Activated T-helper 2 cell treated with anti-CD3 and anti-CD28 coated beads, Interferon-gamma antibody, Interleukin-2, Interleukin-4, amounts not matched to agents 10 μg/mL and 5 μg/mL and 100 μg/mL, durations not matched to agents 14 hours and 24 hours and 36 hours (primary cell): ENCODE measurements at places on chromosomes 2 and 18.
A peak's percentile ranks its signal among the peaks of the same experiment; 100 is the strongest.

DNA sequence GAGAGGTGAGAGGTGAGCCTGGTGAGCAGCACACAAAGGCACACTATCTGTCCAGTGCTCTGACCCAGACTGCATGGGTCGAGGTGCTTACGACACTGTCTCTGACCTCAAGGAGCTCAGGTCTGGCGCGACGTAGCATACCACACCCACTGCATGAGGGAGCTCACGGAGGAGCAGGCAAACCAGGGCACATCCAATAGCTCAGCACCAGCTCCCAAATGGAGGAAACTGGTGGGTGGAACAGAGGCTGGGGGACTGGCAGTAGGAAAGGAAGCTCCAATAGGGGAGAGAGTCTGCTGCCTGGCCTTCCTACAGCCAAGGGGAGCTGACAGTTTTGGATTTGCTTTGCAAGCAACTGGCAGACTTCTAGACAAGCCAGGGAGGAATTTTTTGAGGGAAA, 36.3 kb downstream of the CELF4 start:
- peaks cover 27% of the 10 kb centered on the region for H3K27me3 ChIP-seq
- H3K27ac ChIP-seq = no peak overlapping the region
- no peak for DNase-seq
- no peak overlapping the region for H3K4me3 ChIP-seq
- peaks cover 2% of the 10 kb centered on the region for H3K4me1 ChIP-seq

GRCh38 chr18:23650968-23651927, 11.5 kb downstream of the ANKRD29 start:
- H3K4me1 ChIP-seq = no peaks in the 10 kb centered on the region
- no peaks in the 10 kb centered on the region for H3K36me3 ChIP-seq
- no peak overlapping the region for H3K4me3 ChIP-seq
- peaks cover 26% of the 10 kb centered on the region for H3K27me3 ChIP-seq

GRCh38 chr2:47437287-47437686, 34.3 kb downstream of the MSH2 start:
- H3K27ac ChIP-seq = no peak overlapping the region
- no peak for DNase-seq
- H3K27me3 ChIP-seq = no peaks in the 10 kb centered on the region
- H3K4me1 ChIP-seq = no peaks in the 10 kb centered on the region
- H3K4me3 ChIP-seq = no peak overlapping the region

DNA sequence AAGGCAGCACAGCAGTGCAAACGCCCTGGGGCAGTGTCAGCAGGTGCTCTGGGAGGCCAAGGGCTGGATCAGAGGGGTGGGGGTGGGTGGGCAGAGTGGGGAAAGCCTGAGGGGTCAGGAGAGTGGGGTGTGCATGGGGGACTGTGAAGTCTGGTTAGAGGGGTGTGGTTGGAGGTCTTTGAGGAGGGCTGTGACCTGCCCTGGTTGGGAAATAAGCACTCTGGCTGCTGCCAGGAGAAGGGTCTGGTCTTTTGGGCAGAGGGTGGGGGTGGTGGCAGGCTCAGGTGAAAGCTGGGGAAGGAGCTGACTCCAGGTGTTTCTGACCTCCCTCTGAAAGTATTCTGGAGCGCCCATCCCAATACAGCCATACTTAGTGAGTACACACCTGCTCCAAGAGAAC, 4.2 kb downstream of the ALPI start:
- H3K27me3 ChIP-seq = peaks cover 9% of the 10 kb centered on the region
- H3K36me3 ChIP-seq = no peaks in the 10 kb centered on the region
- H3K27ac ChIP-seq = no peak overlapping the region
- H3K4me1 ChIP-seq = no peaks in the 10 kb centered on the region
- H3K4me3 ChIP-seq = no peak overlapping the region
- DNase-seq = no peak

DNA sequence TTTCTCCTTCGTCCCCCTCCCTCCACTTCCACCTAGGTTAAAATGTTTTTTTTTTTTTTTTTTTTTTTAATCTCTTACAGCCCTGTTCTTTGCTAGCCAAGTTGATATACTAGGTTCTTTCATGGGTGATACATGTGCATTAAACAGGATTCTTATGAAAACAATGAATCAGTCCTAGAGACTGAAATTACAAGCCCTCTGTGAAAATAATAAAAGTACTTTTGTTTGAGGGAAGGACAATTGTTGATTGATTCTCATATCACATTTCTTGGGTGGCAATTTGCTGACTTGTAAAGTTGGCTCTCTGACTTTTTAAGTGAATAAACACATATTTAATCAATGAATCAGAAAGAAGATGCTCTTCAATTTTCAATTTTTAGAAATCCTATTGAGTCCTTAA, 639.9 kb downstream of the LRP1B start:
- H3K4me3 ChIP-seq = no peak overlapping the region
- H3K4me1 ChIP-seq = no peaks in the 10 kb centered on the region
- no peak overlapping the region for H3K27ac ChIP-seq
- no peak for DNase-seq

DNA sequence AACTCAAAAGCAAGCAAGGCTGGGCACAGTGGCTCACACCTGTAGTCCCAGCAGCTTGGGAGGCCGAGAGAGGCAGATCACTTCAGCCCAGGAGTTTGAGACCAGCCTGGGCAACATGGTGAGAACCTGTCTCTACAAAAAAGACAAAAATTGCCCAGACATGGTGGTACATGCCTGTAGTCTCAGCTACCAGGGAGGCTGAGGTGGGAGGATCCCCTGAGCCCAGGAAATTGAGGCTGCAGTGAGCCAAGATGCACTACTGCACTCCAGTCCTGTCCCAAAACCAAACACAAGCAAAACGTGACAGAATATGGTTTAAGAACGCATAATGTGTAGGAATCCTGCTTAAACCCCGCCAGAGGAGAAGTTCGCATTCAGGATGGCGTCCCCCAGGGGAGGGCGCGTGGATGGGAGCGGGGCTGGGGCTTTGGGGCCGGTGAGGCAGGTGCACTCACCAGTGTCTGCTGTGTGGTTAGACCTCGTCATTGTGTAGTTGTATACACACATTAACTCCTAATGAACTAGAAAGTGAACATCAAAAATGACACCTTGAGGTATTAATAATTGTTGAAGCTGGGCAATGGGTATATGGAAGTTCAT, 5.4 kb downstream of the COLEC11 start:
- no peaks in the 10 kb centered on the region for H3K36me3 ChIP-seq
- H3K4me3 ChIP-seq = no peak overlapping the region
- peaks cover 2% of the 10 kb centered on the region for H3K27me3 ChIP-seq

GRCh38 chr2:29607038-29607420, 314.4 kb downstream of the ALK start:
- peaks cover 18% of the 10 kb centered on the region for H3K27me3 ChIP-seq
- DNase-seq = no peak
- peaks cover 14% of the 10 kb centered on the region for H3K4me1 ChIP-seq
- no peak overlapping the region for H3K4me3 ChIP-seq

GRCh38 chr2:68110102-68110501, 47.3 kb upstream of the C1D start:
- DNase-seq = no peak
- H3K27ac ChIP-seq = no peak overlapping the region
- H3K36me3 ChIP-seq = peaks cover 10% of the 10 kb centered on the region
- peaks cover 5% of the 10 kb centered on the region for H3K27me3 ChIP-seq
- H3K4me3 ChIP-seq = no peak overlapping the region

DNA sequence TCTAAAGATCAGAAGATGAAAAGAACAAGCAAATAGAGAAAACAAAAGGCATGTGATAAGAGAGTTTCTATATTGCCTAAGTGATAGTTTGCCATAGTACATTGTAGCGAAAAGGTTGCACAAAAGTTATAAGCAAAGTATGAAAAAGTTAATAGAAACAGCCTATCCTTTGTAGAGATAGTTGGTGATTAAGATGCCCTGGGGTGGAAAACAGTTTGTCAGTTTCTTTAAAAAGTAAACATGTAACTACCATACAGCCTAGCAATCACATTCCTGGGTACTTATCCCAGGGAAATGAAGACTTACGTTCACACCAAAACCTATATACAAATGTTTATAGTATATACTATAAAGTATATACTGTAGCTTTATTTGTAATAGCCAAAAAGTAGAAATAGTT, 16.9 kb upstream of the DAPL1 start:
- no peak overlapping the region for H3K27ac ChIP-seq
- H3K36me3 ChIP-seq = no peaks in the 10 kb centered on the region
- H3K4me3 ChIP-seq = no peak overlapping the region
- no peaks in the 10 kb centered on the region for H3K27me3 ChIP-seq
- DNase-seq = no peak

DNA sequence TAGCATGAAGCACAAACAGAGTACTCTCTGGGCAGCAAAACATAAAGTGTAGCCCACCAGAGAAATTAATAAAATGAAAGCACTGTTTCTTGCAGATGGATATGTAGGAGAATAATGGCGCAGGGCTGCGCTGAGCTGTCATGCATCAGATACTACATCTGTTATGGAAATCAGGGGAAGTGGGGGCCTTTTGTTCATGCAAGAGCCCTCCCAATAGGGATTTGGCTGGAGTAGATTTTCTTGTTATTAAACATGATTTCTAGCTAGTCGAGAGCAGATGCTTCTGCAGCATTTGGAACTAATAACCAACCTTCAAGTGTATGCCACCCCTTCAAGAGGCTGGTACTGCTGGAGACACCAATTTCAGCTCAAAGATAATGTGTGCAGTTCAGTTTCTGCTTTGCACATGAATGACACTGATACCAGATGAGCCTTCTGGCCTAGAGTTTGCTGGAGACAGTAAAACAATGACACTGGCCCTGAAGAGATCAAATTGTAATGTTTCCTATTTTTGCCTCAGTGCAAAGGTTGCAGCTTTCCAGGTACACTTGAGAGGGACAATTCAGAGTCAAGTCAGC, 58.0 kb downstream of the RND3 start:
- no peaks in the 10 kb centered on the region for H3K4me1 ChIP-seq
- H3K36me3 ChIP-seq = no peaks in the 10 kb centered on the region
- H3K4me3 ChIP-seq = no peak overlapping the region
- no peak for DNase-seq
- no peak overlapping the region for H3K27ac ChIP-seq
- H3K27me3 ChIP-seq = no peaks in the 10 kb centered on the region

DNA sequence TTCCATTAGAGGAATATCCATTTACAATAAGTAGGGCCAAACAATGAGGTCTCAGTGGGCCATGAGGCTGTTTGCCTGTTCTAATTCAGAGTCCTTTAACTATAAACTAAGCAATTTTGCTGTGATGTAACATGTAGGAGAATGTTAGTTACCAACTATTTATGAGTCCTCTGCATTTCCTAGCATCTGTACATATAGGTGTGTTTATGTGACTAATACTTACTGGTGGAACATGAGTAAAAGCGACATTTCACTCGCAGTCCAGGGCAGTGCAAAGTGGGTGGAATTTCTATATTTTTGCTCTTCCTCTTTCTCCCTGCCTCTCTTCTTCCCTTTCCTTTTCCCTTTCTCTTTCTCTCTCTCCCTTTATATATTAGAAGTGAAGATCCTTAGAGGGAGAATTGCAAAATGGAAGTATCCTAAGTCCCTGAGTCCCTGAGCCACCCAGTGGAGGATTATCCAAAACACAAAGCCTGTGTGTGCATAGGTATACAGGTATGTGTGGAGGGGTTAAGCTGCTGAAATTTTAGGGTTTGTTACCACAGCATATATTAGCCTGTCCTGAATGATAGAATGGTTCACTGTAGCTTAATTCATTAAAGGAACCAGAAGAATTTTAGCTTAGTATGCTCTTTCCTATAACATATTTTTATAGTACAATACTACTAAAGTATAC, 487.0 kb upstream of the FANCL start:
- H3K4me1 ChIP-seq = peaks cover 5% of the 10 kb centered on the region
- no peak overlapping the region for H3K4me3 ChIP-seq
- DNase-seq = no peak
- no peaks in the 10 kb centered on the region for H3K36me3 ChIP-seq
- peaks cover 1% of the 10 kb centered on the region for H3K27me3 ChIP-seq
- no peak overlapping the region for H3K27ac ChIP-seq

DNA sequence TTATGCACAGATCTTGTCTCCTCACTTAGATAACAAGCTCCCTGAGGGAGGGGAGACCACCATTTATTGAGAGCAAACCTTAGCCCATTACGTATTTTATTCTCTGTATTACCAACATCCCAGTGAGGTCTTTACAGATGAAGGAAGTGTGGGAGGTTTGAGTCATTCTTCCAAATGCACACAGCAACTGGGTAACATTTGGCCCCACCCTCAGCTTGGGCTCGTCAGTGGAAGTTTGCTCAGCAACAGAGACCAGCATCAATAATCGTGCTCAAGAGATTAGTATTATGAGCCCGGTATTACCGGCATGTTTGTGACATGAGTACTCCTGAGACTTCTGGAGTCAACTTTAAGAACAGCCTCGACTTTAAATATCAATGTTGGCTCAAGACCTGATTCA, 168.6 kb downstream of the ETAA1 start:
- H3K27ac ChIP-seq = no peak overlapping the region
- H3K27me3 ChIP-seq = no peaks in the 10 kb centered on the region
- no peak overlapping the region for H3K4me3 ChIP-seq
- H3K36me3 ChIP-seq = no peaks in the 10 kb centered on the region

- peak; percentile 19 for DNase-seq
- H3K27ac ChIP-seq = no peak overlapping the region
Observed at GRCh38 chr18:24659827-24660720, 199.6 kb downstream of the HRH4 start.

- H3K4me1 ChIP-seq = peaks cover 1% of the 10 kb centered on the region
- H3K36me3 ChIP-seq = no peaks in the 10 kb centered on the region
- DNase-seq = no peak
- no peak overlapping the region for H3K27ac ChIP-seq
- peaks cover 30% of the 10 kb centered on the region for H3K27me3 ChIP-seq
Observed at GRCh38 chr2:60523963-60524362, 29.5 kb downstream of the BCL11A start.

- no peaks in the 10 kb centered on the region for H3K36me3 ChIP-seq
- no peaks in the 10 kb centered on the region for H3K4me1 ChIP-seq
- H3K27me3 ChIP-seq = no peaks in the 10 kb centered on the region
Observed at GRCh38 chr18:8300751-8301410, 308.4 kb upstream of the RAB12 start.

DNA sequence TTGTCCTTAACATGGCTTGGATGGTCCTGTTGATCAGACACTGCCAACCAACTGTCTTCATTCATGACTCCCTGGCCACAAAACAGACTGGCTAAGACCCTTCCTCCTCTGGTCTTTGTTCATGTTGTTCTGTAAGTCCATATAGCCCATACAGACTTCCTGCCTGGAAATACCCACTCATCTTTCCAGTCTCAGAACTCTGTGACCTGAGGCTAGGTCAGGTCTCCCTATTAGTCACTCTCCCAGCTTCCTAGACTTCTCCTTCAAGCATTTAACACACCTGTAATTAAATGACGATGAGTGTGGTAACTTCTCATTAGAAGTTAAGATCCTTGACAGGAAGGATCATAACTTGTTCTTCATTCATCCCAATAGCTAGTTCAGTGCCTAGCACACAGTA, 56.3 kb downstream of the CCDC93 start:
- no peak overlapping the region for H3K4me3 ChIP-seq
- no peak for DNase-seq
- no peaks in the 10 kb centered on the region for H3K27me3 ChIP-seq
- no peaks in the 10 kb centered on the region for H3K4me1 ChIP-seq
- H3K36me3 ChIP-seq = peaks cover 69% of the 10 kb centered on the region

GRCh38 chr18:76464281-76465259, 30.5 kb downstream of the ZNF516 start:
- no peak overlapping the region for H3K4me3 ChIP-seq
- H3K36me3 ChIP-seq = no peaks in the 10 kb centered on the region
- H3K27ac ChIP-seq = no peak overlapping the region
- no peak for DNase-seq
- peaks cover 11% of the 10 kb centered on the region for H3K4me1 ChIP-seq
- H3K27me3 ChIP-seq = peaks cover 2% of the 10 kb centered on the region
